NCI-H748 treated with DMSO at 0.1 percent for 48 hours (cell line): ENCODE measurements at places on chromosomes 1 and 21.

- no peak for DNase-seq
Measured at GRCh38 chr1:11736746-11737639, 1.1 kb downstream of the AGTRAP start.

DNA sequence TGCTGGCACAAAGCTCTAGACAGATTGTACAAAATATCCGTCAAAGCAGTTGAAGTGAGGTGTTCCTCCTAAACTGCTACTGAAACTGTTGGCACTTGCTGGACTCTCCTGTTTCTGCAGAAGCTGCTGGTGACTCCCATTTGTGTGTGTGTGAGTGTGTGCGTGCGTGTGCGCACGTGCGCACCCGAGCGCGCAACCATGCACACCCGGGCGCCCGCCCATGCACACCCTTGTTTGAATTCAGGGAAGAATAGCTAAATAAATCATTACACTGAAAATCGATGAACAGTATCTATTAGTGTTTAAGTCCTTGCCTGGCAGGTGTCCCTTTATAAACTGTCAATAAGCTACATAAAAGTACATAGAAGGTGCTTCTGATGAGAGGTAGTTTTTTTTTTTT lies 156.4 kb upstream of the B3GALT2 start:
- no peak for DNase-seq

- no peak for DNase-seq
Measured at GRCh38 chr1:66275083-66275482, 258.9 kb upstream of the SGIP1 start.

- no peak for DNase-seq
Measured at GRCh38 chr1:156643778-156644092, 1.8 kb downstream of the BCAN start.

GRCh38 chr21:30340714-30341573 lies 3.5 kb upstream of the KRTAP27-1 start:
- no peak for DNase-seq

GRCh38 chr21:42203321-42203720 lies 15.6 kb upstream of the ABCG1 start:
- no peak for DNase-seq

DNA sequence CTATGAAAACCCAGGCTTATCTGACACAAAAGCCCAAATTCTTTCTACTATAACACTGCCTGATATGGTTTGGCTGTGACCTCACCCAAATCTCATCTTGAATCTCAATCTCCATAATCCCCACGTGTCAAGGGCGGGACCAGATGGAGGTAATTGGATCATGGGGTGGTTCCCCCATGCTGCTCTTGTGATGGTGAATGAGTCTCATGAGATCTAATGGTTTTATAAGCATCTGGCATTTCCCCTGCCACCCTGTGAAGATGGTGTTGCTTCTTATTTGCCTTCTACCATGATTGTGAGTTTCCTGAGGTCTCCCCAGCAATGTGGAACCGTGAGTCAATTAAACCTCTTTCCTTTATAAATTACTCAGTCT lies 123.3 kb upstream of the USP24 start:
- DNase-seq: no peak

DNA sequence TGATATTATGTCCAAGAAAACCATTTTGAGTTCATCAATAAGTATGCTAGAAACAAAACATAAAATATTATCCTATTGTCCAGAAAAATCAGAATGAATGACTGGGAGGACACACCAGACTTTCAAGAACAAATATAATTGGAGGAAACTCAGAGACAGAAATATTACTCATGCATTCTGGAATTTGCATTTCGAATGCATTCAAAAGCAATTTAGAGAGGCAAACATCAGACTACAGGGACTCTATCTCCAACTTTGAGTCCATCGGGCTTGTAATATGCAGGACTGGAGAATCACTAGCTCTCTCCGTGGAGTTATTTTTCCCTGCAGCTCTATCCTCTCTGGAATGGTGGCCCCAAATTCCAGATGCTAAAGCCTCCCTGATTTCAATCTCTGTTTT lies 161.8 kb downstream of the CDC42BPA start:
- no peak for DNase-seq

- no peak for DNase-seq
Measured at GRCh38 chr1:38772953-38773352, 86.6 kb downstream of the RRAGC start.

GRCh38 chr1:76501586-76502219 lies 365.6 kb upstream of the ST6GALNAC5 start:
- DNase-seq: no peak

DNA sequence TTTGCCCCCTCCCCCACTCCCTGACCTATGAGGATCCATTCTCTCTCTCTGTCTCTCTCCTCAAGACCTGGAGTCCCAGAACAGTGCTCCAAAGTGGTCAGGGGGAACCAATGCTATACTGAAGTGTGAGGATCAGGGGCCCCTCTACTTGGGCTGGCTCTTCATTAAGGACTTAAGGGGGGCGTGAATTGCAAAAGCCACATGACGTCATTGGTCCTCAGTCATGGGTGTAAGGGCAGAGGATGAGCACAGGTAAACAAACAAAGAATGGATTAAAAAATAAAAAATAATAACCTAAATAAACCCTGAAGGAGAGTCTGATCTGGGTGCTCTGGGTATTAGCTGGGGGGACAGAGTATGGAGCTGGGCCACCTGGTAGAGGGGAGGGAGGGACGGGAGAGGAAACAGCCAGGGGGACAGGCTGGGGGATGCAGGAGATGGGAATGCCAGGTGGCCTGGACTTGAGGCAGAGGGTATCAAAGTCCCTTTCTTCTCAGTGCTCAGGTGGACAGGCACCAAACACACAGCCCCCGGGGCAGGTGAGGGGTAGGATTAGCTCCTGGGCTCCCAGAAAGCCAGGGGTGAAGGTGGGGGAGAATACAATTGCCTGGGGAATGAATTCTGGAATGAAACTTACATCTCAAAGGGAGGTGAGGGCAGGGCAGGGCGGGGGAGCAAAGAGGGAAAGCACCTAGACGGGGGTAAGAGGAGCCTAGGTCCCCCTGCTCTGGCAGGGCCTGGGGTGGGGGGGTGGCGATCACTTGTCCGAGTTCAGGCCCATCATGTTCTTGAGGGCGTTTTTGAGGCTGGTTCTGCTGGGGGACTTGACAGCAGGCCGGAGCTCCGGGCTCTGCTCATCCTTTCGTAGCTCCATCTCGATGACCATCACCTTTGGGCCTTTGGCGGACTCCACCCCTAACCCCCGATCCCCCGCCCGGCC lies 4.6 kb downstream of the MPZ start:
- DNase-seq: no peak

GRCh38 chr1:244413736-244414135 lies 38.0 kb downstream of the ADSS2 start:
- DNase-seq: no peak

DNA sequence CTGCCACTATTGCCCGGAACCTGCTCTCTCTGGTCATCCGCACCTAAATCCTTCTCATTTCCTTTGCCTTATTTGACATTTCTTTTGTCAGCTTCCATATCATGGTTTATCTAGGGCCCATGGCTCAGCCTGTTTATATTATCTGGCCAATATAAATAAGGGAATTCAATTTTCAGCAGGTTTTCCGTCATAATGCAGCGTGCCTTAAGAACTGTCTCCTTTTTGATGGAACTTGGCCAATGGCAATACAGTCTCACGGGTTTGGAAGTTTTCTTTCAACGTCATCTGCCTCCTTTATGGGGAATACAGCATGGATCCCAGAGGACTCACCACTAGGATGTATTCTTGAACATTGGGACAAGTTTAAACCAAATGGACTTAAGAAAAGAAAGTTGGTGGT lies 77.8 kb upstream of the KIAA0040 start:
- no peak for DNase-seq

DNA sequence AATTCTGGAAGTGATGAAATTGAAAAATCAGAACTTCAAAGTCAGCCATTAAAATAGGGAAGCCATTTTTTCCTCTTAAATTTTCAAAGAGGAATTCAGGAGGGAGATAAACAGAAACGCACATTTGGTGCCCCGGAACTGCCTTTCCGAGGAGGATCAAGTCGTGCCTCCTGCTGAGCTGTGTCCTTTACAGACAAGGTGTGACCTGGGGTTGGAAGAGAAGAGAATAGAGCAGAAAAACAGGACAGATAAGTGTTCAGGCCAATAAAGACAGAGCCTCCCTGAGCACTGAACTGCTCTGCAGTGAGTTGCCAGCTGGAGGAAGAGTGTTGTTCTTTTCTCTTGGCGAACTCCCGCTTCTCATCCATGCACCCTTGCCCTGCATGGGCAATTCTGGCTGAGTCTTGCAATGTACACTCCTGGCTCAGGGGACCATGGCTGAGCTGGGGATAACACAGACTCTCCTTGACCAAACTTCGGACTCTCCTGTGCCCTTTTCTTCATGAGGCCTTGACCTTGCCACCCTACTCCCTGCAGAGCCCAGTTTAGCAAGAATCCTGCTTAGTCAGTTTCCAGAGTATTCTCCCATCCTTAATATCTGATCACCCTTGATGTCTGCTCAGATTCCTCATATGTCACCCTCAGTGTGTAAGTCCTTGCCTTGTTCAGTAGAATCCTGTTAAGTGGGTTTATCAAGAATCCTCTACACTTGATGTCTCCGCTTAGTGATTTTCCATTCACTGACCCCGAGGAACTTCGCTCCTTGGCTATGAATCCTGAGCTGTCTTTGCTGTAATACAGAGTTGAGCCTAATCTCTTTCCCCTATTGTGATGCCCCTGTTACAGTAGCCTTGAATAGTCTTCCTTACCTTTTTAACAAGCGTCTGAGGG lies 1.3 kb upstream of the MTARC1 start:
- DNase-seq: no peak

DNA sequence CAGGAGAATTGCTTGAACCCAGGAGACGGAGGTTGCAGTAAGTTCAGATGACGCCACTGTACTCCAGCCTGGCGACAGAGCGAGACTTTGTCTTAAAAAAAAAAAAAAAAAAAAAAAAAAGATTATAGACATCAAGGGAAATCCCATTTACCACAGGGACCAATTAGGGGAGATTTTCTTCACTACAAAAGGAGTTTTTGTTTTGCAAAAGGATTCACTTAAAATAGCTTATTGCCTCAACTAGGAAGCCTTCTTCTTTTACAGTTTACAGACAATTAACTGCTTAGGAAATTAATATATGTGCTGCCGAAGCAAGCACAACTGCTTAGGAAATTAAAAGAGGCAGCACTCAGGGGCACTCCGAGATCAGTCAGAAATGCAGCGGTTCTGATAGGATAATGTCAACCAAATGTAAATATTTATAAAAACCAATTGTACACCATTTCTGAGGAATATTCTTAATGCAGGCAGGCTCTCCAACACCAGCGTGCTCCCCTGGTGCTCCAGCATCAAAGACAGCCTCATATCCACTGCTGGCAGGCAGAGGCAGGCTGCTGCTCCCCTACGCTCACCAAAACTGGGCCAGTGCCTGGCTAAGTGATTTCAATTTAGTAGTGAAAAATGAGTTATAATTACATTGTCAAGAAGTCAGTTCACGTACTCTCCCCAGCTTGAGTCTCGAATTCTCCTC lies 107.9 kb upstream of the RAB4A start:
- DNase-seq: no peak

DNA sequence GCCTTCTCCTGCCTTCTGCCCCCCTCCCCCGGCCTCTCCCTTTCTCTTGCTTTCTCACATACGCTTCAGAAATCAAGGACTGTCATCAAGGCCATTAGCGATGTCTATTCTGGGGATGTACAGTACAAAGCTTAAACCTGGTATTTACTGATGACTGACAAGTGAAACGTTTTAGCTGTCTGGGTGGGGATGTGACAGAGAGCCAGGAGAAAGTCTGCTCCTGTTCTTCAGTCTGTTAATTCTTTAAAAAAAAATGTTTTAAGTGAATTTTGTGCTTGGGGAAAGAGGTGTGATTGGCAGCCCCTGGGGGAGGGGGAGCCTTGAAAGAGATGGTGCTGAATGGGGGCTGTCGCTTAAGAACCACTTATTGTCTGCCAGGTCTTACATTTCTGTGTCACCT lies 283.0 kb upstream of the PLXNA2 start:
- no peak for DNase-seq
